GM18507 (cell line): ENCODE measurements at places on chromosomes 16 and 17.
A peak's percentile ranks its signal among the peaks of the same experiment; 100 is the strongest.

DNA sequence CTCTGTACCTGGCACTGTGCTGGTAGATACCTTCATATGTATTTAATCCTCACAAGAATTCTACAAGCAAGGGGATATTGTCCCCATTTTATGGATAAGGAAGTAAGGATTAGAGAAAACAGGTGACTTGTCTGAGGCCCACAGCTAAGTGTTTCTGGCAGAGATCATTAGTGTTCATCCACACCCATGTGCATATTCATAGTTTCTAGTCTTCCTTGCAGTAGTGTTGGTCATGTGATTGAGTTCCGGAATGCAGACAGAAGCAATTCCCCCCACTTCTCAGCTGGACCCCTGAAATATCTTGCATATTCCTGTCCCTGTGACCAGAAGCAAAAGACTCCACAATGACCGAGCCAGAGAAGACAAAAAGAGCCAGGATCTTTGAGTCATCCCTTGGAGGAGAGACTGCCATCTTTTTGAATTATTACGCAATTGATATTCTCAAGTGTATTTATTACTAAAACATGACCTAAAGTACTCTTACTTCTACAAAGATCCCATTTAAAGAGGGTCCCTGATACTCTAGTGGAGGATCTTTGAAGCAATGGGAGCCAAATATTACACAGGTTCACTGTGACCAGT is 43.4 kb downstream of the SOX9 start:
- DNase-seq, result no peak

DNA sequence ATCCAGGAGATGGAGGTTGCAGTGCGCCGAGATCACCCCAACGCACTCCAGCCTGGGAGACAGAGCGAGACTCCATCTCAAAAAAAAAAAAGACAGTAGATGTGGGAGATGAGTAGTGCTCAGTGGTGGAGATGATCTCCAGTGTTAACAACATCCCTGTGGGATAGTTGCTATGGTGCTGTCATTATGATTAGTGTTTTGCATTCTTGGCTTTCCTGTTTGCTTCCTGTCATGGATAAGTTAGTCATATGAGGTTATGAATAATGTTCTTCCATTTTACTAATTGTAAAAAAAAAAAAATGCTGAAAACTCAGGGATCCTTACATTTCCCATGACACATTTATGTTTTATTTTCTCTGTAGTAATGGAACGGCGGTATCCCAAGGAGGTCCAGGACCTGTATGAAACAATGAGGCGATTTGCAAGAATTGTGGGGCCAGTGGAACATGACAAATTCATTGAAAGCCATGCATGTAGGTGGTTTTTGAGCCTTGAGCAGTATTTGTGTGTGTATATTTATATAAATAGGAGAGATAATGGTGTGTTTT is 24.5 kb upstream of the DUSP14 start:
- DNase-seq, result no peak

- DNase-seq, result no peak
Observed at GRCh38 chr17:62565817-62566216, 61.7 kb upstream of the MRC2 start.

DNA sequence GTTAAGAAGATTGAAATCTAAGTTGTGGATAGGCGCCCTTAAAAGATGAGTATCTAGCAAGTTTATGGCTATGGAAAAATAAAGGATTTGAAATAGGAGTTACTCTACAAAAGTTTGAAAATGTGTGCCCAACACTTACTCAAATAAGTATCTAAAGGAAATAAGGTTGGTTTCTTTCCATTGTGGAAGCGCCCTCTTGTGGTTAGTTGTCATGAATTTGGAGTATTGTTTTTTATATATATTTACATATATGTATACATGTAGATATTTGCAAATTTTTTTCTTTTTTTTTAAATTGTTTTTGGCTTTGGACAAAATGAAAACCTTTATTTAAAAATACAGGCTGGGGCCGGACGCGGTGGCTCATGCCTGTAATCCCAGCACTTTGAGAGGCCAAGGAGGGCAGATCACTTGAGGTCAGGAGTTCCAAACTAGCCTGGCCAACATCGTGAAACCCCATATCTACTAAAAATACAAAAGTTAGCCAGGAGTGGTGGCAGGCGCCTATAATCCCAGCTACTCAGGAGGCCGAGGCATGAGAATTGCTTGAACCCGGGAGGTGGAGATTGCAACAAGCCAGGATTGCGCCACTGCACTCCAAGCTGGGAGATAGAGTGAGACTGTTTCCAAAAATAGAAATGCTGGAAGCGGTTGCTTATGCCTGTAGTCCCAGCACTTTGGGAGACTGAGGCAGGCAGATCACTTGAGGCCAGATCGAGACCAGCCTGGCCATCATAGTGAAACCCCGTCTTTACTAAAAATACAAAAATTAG is 24.0 kb upstream of the VPS4A start:
- DNase-seq, result peak; percentile 15

DNA sequence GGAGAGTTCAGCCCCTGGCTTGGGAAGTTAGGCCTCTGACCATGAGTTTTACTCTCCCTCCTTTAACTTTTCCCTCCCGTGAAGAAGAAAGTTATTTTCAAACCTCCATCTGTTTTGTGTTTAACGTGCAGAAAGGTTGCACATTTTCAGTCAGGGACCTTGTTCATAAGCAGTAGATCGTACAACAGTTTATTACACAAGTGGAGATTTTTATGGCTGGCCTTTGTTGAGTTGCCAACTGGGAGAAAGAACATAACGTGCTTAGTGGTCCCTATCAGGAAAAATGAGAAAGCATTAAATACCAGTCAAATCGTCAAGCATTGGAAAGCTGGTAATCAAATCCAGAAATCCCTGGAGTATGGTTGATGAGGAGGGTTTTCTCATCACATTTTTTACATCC is 117.9 kb upstream of the MYOCD start:
- no peak for DNase-seq

GRCh38 chr17:62745806-62746205 is 62.3 kb downstream of the MARCHF10 start:
- DNase-seq, result no peak

GRCh38 chr16:57935904-57936303 is 35.0 kb downstream of the CNGB1 start:
- no peak for DNase-seq

DNA sequence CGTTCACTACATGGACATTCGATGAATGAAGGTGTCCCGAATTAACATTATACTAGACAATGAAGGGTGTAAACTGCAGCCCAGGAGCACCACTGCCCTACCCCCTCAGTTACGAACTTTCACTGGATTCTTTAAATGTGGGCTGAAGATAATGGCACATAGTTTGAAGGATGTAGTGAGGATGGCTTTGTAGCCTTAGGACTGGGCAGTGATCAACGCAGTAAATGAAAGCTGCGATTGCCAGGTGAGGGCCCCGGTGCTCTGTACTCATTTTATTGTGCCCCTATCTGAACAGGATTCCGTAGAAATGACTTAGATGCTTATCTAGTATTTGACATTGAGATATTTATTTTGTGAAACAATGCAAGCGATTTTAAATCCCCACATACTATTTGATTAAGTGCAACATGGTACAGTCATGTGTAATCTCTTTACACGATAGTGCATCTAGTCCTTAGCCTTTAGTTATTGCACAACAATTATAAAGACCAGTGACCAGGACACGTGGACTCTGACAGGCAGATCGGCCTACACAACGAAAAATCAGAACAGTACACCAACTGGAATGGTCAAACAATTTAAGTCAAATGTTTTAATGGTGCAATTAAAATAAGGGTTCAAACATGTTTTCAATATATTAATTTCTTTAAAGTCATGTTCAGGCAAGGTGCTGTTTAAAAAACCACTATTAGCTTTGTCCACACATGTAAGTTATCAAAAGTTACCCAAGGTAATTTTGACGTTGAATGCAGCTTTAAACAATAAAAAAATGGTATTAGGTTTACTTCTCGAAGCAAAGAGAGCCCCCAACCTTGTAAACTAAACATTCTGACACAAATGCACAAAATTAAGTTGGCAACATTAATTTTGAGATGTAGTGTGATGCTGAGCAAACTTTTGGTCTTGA is 17.4 kb upstream of the ERN1 start:
- no peak for DNase-seq

- DNase-seq, result no peak
Observed at GRCh38 chr17:16281351-16281750, 64.3 kb downstream of the PIGL start.

DNA sequence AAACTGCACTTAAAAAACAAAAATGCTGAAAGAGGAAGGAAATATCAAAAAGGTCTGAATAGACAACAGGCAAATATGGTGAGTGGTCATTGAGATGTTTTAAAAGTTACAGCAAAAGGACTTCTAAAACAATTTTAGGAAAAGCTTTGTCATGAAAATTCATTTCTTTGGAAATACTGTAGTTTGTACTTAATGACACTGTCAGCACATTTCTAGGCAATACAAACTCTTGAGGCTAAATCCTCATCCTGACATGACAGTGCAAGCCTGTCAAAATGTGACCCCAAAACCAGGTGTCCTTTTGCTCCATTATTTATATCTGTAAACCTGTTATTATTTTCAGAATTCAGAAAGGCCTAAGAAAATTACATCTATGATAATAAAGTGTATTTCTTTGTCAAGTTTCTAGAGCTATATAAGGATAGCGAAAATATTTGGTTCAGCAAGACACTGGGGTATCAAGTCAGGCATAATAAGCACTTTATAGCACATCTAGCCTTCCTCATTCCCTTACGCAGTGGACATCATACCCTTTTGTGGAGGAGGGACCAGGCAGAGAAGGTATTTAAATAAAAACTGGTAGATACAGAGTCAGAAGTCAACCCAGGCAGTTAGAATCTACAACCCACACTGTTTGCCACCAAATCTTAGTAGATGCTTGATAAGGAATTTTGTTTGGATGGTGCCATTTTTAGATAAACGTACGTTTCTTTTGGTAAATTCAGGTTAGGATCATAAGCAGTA is 28.4 kb downstream of the SIAH1 start:
- DNase-seq, result no peak

DNA sequence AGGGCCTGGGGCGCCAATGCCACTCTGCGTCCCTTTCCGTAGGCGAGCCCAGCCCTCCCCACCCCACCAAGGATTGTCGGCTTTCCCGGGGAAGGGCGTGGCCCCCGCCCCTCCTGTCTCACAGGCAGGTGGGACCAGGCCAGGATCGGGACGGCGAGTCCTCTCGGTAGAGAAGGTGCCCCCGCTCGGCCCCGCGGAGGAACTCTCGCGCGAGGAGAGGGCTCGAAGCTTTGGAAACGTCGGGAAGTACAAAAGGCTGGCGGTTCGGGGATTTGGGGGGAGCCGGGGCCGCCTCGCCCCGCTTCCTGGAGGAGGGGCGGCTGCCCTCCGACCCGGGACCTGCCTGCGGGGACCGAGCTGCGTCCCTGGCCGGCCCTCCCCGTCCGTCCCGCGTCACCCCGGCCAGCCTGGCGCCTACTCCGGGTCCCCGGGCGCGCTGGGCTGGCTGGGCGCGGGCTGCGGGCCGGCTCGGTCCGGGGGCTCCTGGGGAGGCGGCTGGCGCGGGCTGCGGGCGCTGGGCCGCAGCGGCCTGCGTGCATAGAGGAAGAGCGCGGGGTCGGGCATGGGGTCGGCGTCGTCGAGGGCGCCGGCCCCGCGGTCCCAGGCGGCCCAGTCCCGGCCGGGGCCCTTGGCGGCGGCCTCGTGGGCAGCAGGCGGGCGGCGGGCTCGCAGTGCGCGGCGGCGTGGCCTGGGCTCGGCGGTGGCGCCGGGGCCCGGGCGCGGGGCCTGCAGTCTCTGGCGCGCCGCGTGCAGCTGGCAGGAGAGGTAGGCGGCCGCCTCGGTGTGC is 12.6 kb upstream of the CLUH start:
- DNase-seq, result no peak

DNA sequence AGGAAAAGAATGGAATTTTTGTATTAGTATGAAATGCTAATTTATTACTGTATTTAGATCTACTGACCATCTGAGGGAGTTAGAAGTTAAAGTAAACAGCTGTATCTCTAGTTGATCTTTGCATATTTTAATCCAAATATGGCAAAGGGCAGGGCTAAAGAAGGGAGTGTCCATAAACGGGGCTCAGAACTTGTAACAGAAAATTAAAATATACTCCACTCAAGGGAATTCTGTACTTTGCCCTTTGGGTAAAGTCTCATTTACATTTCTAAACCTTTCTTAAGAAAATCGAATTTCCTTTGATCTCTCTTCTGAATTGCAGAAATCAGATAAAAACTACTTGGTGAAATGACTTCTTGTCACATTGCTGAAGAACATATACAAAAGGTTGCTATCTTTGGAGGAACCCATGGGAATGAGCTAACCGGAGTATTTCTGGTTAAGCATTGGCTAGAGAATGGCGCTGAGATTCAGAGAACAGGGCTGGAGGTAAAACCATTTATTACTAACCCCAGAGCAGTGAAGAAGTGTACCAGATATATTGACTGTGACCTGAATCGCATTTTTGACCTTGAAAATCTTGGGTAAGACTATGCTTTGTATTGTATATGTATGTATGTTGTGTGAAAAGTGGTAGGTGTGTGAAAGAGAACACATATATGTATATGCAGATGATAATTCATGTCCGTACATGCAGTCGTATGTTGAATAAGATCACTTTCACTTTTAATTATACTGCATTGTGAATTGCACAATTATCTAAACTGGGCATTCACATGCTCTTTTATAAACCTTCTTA is at the start of gene ASPA:
Gene ASPA, plus strand, starts transcription at position 186 of the 799 bp plus-strand sequence. Its CDS starts 163 bp downstream, at position 349.
- DNase-seq, result no peak

GRCh38 chr17:9173386-9173983 is 152.2 kb downstream of the NTN1 start:
- no peak for DNase-seq

DNA sequence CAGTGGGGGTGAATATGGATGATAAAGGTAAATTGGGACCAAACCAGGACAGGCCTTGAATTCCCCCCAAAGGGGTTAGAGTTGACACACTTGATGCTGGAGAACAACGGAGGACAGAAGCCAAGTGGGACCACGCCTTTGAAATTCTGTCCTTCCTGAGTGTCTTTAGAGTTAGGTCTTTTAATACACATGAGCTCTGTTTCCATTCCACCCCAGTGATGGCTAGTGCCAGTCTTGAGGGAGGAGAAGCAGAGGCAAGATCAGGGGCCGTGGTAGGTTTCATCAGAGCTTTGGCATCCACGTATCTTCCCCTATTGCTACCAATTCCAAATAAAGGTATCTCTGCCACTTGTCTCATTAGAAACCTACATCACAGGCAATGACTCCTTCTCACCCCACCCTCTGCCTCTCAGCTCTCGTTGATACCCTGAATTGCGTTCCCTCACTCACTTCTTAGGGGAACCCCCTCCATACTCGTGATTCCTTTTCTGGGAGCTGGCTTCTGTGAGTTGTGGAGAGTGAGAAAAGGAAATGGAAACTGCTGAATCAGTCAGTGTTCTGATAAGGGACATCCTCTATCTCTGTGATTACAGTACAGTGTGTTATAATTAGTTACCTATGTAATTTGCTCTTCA is 2.4 kb upstream of the CCL3L1 start:
- no peak for DNase-seq
